Body of pancreas (tissue), 4 donors: ENCODE measurements at places on chromosomes 7 and 10. TPM values are rescaled to one million over a fixed set of nuclear protein-coding genes. Genes with fewer than 3 reads are reported as not detected.

PBLD gene
- total RNA-seq: 32.2 TPM

HOXA13 gene
- total RNA-seq: not detected

TAS2R4 gene
- 1.3 TPM for total RNA-seq

CALML3 gene
- total RNA-seq: not detected

MDFIC gene
- total RNA-seq: 12.5 TPM

SLC13A1 gene
- under 0.01 TPM for total RNA-seq

NEUROD6 gene
- not detected for total RNA-seq
